COR-L47 (cell line): ENCODE measurements at places on chromosomes 7 and 10.

GRCh38 chr7:16455591-16455990, 9.9 kb downstream of the SOSTDC1 start:
- no peak for DNase-seq

DNA sequence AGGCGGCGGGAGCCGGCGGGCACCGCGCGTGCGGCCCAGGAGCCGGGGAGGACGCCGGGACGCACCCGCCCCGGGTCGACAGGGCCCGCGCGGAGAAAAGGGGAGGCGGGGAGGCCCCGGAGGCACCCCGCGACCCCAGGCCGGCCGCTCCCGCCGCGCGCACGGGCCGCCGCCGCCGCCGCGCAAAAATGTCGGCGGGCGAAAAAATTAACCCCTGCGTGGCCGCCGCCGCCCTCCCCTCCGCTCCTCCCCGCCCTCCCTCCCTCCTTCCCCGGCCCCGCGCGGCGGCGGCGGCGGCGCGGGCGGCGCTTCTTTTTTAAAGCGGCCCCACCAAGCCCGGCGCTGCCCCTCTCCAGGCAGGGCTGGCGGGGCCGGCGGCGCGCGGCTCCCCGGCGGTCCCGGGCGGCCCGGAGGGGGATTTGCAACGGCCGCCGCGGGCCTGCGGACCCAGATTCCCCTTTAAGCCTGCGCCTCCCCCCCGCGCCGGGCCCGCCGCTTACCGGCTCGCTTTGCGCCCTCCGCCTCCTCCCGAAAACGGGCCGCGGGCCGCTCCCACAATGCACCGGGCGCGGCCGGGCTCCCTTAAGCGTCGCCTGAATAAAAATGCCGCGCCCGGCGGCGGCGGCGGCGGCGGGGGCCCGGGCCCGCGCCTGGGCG, 465 bp downstream of the SEPHS1 start:
- DNase-seq = peak; percentile 68

DNA sequence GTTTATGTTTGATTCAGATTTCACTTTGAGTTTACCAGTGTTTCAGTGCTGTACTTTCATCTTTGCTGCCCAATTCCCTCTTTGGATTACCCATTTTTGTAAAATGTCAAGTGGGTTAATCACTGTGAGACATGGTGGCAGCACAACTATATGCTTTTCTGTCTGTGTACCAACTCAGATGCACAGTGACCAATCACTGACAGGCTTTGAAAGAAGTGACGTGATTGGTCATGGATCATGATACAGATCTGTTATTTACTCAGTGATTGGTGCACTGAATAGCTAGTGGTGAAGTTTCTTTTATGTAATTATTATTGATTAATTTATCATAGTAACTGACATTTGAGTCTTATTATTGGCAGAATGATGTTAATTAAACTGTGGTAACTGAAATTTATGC, 126.9 kb downstream of the SDK1 start:
- no peak for DNase-seq

DNA sequence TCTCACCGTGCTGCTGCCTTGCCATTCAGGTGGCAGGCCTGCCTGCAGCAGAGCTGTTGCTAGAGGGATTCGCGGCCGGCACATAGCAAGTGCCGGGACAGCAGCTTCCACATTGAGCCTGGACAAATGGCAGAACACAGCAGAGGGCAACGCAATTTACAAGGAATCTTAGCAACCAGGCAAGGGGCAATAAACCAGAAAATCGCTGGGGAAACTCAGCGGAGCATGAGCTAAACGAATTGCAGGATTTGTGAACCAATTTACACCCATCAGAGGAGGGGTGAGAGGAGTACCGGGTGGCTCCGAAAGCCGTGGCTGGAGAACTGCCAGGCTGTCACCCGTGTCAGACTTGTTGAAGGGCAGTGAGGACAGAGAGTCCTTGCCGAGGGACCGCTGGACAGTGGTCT, 58.6 kb upstream of the LOXL4 start:
- DNase-seq = no peak

- DNase-seq = no peak
Observed at GRCh38 chr7:27923642-27923980, 183.6 kb downstream of the TAX1BP1 start.

DNA sequence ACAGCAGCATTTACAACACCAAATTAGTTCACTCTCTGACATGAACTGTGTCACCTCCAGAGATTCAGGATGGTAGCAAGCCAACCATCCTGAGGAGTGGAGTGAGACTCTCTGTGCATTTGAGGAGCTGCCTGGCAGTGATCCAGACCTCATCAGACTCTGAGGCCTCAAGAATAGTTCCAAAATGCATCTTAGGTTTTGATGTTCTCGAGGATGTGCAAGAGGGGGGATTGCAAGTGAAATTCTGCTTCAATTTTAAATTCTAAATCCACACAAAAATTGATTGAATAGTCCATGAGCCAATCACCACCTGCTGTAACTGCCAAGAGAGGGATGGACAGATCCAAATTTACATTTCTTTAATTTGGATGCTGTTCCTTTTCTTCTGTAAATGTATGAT, 49.7 kb downstream of the SLK start:
- no peak for DNase-seq

DNA sequence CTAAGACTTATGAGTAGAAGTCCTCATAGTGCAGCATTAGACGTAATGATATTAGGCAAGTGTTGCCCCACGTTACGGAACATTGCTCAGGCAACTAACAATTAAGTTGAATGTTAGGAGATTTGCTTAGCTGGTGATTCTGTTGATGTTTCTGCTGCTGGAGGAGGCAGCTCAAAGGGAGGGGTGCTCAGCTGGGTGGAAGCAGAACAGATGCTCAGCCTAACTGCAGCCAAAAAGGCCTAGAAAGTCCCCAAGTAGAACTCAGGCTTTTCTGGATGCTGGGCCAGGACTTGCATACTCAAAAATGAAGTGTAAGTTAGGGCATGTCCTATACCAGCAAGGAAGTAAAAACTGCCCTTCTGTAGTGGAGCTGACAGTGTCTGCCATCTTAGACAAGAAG, 201.4 kb downstream of the ADRA2A start:
- no peak for DNase-seq

DNA sequence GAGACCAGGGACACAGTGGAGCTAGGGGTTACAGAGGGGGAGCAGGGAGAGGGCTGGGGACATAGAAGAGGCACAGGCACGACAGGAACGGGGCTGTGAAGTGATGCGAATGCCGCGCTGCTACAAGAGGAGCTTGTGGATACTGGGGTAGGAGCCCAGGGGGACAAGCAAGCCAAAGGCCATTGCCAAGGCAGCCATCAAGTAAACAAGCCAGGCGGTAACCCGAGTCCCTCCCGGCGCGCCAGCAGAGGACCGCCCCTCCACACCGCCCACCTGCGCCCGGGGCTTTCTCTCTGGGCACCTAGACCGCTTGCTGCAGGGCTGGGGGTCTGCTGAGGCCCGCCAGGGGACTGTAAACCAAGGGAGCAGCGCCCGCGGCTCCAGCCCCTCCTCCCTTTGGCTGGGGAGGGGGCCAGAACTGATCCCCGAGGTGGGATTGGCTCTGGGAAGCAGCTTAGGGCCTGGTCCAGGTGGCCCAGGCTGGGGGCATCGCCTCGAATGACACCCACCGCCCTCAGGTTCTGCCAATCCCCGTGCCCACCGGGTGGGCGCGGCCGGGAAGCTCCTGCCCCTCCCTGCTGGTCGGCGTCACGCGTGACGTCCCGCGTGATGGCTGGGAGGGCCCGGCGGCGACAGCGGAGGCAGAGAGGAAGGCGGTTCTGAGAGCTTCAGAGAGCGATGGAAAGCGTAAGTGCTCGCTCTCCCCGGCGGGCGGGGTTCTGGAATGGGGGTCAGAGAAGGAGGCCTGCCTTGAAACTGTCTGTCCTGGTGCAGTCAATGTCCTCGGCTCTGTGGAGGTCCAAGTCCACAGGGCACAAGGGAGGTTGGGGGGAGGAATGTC, 982 bp downstream of the SFXN3 start:
- peak; percentile 21 for DNase-seq

DNA sequence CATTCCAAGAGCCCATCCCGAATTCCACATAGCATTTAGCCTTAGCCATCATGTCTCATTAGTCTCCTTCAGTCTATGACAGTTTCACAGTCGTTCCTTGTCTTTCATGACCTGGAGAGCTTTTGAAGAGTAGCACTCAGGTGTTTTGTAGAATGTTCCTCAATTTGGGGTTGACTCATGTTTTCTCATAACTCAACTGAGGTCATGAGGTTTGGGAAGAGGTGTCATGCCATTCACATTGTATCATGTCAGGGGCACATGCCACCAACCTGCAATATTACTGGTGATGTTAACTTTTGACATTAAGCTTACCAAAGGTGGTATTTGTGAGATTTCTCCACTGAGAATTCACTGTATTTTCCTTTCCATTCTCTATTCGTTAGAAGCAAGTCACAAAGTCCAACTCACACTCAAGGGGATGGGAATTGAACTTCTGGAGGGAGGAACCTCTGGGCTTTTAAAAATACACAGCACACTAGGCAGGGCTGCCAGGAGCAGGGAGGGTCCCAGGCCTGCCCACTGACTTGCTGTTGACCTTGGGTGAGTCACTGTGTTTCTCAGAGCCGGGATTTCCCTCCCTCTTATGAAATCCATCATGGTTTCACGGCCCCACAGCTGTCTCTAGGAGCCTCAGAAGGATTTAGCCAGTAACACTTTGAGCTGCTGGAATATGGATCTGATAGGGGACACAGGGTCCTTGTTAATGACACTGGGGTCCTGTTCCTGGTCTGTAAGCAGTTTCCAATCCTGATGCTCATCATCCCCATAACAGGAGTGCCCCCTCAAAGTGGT, 74.4 kb upstream of the TCF7L2 start:
- DNase-seq = no peak

GRCh38 chr7:35694161-35694783, 663 bp downstream of the HERPUD2 start:
- no peak for DNase-seq

DNA sequence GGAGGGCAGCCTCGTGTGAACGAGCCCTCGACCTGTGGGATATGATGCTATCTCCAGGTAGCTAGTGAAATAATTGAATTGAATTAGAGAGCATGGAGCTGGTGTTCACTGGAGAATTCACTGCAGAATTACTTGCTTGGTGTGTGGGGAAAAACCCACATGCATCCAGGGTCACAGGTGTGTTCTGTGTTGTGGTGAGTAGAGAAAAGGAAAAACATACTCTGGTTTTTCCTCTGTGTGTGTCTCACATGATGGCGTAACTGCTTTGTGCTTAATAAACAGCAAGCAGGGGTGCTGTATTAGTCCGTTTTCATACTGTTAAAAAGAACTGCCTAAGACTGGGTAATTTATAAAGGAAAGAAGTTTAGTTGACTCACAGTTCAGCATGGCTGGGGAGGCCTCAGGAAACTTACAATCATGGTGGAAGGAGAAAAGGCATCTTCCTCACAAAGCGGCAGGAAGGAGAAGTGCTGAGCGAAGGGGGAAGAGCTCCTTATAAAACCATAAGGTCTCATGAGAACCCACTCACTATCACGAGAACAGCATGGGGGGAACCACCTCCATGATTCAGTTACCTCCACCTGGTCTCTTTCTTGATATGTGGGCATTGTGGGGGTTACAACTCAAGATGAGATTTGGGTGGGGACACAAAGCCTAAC, 62.6 kb downstream of the TACR2 start:
- no peak for DNase-seq

DNA sequence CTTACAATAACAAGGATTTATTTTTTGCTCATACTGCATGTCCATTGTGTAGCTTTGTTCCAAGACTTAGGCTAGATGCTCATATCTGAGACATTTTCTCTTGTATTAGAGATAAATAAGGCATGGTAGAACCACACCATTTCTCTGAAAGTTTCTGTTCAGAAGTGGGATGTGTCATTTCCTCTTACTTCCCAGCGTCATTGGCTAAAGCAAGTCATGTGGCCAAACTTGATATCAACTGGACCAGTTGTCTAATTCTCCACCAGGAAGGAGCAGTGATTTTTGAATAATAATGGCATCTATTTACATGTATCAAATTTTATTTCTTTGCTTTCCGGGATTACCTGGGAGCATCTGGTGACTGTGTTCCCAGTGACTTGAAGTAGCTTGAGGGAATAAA, 38.3 kb downstream of the AHCYL2 start:
- DNase-seq = no peak

- peak; percentile 2 for DNase-seq
Observed at GRCh38 chr10:117175215-117175900, 21.9 kb upstream of the KCNK18 start.

- DNase-seq = no peak
Observed at GRCh38 chr7:114944745-114945625, 23.1 kb downstream of the MDFIC start.

DNA sequence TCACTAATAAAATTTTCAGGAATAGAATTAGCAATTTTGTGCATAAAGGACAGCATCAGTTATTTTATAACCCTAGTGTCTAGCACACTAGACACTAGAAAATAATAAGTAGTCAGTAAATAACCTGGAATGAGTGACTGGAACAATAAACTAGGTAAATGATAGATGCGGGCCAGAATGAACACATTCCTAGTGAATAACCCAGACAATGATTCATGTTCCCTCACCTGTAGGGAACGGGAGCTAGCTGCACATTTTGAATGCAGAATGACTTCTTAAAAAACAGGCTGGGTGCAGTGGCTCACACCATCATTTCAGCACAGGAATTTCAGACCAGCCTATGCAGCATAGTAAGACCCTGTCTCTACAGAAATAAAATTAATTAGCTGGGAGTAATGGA, 3.2 kb upstream of the ATOH7 start:
- no peak for DNase-seq

DNA sequence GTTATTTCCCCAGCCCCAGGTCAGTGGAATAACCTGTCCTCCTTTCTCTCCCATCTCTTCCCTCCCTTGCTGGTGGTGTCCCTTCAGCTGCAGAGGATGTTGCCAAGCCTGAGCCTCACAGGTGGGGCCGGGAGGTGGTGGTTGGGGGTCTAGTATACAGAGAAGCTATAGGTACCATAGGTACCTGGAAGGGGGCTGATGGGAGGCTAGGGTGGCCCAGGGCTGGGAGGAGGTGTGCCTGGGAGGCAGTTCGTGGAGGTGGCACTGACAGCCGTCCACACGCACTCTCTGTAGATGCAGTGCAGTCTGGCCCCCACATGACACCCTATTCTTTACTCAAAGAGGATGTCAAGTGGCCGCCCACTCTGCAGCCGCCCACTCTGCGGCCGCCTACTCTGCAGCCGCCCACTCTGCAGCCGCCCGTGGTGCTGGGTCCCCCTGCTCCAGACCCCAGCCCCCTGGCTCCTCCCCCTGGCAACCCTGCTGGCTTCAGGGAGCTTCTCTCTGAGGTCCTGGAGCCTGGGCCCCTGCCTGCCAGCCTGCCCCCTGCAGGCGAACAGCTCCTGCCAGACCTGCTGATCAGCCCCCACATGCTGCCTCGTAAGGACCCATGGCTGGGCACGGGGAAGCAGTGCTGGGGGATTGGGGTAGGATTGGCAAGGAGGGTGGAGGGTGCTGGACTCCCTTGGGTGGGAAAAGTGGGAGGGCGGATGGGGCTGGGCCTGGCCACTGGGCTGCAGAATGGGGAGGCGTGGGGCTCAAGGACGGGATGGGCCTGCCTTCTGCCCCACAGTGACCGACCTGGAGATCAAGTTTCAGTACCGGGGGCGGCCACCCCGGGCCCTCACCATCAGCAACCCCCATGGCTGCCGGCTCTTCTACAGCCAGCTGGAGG, 9.5 kb downstream of the IRF5 start:
- no peak for DNase-seq

- no peak for DNase-seq
Observed at GRCh38 chr10:131896403-131896802, 4.4 kb upstream of the PPP2R2D start.
